GM13977 (cell line): ENCODE measurements at places on chromosomes 6 and 20.

GRCh38 chr6:53795340-53795701, 516 bp downstream of the LRRC1 start:
- peak; percentile 22 for DNase-seq

DNA sequence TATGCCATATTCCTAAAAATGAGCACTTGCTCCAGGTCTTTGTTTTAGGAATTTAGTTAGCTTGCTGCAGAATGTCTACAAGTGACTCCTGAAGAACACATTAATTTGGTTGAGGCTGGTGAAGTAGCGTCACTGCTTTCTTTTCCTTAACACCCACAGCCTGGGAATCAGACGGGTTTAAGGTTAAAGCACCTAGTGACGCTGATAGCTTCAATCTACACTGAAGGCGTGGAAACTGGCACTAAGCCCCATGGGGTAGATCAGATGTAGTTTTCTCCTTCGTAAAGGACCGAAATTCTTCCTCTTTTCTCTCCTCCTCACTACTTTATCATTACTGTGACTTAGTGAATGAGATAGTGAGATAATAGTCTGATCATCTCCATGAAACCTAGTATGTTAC, 90.3 kb downstream of the TBC1D7 start:
- no peak for DNase-seq

- DNase-seq: no peak
Measured at GRCh38 chr6:159533016-159533415, 160.0 kb downstream of the SOD2 start.

DNA sequence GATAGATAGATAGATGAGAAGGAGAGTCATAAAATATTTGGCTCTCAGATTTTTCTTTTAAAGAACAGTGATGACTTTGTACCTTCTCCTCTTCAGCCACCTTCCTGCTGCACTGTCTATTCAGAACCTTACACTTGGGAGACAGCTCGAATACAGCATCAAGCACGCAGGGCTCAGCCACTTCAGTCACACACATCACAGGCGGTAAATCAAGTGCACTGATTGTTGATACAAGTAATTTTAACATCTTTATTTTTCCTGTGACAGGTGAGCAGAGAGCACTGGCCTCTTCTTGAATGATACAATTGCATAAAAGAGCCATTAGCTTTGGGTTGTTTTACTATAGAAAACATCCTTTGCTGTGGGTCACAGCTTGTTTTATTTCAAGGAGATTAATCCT, 1118.5 kb upstream of the EYS start:
- no peak for DNase-seq
